ENCODE measurements at places on chromosomes 1 and 21.

GRCh38 chr1:22105611-22106207, 37.2 kb downstream of the WNT4 start:
- no peak for DNase-seq

DNA sequence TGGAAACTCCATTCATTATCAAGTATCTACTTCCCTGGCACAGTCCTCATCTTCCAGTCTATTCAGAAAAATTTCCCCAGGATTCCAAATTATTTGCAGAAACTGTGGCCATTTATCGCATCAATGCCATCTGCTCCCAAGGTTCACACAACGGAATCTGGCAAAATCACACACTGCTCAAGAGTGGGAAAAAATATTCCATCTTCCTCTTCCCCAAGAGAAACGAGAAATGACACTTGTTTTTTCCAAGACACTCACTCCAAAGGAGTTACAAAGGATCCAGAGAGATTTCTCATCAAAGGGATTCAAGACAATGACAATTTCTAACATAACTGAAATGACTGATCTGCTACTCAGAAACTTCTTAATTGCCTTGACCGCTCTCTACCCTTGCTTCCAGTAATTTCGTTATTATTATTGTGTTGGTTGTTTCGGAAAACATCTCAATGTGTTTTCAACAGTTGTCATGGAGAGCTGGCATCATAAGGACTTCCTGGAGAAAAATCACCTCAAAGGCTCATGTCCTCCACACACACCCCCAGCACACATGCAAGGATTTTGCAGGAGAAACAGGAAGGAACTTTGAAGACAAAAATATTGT, 128.0 kb downstream of the PSMG1 start:
- DNase-seq, result no peak

GRCh38 chr1:164685266-164686035, 126.5 kb downstream of the PBX1 start:
- DNase-seq, result no peak

DNA sequence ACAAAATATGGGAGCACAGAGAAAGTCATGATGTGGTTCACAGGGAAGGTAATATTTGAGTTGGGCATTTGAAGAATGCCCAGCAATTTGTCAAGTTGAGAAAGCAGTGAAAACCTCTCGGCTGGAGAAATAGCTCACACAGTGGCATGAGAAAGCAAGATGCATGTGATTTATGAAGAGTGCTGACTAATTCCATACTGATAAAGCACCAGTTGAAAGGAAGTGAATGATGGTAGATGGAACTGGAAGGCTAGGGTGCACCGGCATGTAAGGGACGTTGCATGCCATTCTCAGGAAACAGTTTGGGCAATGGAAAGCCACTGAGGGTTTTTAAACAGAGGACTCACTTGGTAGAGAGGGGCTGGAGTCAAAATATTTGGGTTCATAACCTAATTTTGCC, 53.5 kb upstream of the MTF2 start:
- no peak for DNase-seq

DNA sequence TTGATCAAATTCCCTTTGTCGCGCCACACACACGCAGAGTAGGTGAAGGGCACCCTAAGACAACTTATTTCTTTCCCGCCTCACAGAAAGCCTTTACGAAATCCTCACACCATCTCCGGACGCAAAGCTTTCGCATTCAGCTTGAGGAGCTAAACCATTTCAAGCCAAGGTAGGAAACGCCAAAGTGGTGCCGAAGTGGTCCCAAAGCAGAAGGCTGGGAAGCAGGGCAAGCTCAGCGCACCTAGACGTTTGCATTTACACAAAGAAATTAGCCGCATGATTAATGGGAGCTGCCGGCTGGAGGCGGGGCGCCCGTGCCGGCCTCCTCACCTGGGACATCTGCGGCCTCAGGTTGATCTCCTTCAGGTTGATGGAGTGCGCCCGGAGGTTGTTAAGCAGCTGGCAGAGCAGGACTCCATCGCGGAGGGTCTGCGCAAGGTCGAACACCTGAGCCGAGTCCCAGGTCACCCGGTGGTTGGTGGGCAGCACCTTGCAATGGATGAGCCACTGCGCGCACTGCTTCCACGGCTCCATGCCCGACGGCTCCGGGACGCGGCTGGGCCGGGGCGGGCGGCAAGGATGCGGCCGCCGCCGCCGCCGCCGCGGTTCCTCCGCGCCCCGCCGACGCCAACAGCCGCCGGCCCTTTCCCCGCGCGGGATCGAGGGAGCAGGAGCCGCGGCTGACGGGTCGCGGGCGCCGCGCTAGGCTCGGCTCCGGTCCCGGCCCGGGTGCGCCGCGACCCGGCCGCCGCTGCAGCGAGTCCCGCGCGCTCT, 457 bp downstream of the VAV3 start:
- peak; percentile 36 for DNase-seq

GRCh38 chr1:210600421-210601159, 271.9 kb downstream of the HHAT start:
- DNase-seq, result no peak

- DNase-seq, result no peak
These were observed 18.5 kb downstream of the MIGA1 start for GRCh38 chr1:77797991-77798390.

DNA sequence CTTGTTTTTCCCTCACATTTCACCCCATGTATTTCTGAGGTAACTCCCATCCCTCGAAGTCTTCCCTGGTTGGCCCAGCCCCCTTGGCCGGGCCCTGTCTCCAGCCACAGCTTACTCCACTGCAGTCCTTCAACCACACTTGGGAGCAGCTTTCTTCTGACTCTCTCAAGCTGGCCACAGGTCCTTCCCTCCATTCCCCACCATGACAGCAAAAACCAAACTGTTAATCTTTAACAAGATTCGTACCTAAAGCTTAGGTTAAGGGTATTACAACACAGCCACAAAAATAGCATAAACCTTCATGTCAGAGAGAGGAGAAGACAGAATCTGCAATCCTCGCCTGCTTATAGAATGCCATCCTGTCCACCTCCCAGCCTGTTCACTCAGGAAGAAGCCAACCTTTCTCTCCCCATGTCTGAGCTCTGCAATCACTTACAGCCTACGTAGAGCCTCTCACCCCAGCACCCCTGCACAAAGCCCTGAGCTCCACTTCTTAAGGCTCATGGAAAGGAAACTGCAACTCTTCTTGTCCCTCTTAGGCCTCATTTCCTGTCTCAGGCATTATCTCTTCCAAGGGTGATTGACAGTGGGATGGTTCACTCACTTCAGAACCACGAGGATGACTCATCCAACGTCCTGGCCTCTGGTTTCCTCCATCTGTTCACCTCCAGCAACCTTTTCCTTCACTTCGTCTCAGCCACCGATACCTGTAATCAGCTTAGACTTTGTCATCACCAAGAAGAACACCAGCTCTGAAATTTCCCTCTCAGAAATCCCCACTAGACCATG, 72.8 kb downstream of the CD2 start:
- peak; percentile 82 for DNase-seq

GRCh38 chr1:180632326-180633056, 669 bp downstream of the XPR1 start:
- DNase-seq, result peak; percentile 66
